Fibroblast of skin of right biceps (primary cell): ENCODE measurements at places on chromosomes 7 and 10.
A peak's percentile ranks its signal among the peaks of the same experiment; 100 is the strongest.

DNA sequence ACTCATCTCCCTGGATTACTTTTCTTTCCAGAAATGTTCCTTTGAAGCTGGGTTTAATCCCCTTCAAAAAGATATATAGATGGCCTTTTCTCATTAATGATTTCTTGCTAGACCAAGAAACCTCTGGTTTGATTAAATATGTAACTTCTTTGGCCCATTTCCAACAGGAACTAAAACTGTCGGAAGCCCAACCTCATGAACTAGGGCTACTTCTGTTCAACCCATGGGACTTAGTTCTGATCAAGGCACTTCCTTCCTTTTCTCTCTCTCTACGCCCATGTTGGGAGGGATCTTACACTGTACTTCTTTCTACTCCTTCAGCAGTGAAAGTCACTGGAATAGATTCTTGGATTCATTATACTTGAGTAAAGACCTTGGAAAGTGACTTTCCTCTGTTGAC lies 83.6 kb downstream of the TMEM106B start:
- no peak for DNase-seq

DNA sequence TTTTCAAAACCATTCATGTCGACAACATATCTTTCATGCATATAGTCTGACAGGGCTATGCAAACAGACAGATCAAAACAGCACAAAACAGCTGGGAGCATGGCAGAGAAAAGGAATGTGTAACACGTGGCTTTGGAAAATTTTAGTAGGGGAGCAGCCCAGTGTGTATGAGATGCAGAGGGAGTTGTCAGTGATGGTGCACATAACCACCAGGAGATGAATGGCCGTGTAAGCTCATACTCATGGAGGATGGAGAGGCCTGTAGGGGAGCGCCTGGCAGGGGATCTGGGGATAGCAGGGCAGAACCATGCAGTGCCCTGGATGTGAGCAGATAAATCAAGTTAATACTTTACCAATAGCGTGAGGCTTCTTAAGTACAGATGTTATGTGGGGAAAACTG lies 45.7 kb downstream of the RHOBTB1 start:
- peak; percentile 28 for DNase-seq

DNA sequence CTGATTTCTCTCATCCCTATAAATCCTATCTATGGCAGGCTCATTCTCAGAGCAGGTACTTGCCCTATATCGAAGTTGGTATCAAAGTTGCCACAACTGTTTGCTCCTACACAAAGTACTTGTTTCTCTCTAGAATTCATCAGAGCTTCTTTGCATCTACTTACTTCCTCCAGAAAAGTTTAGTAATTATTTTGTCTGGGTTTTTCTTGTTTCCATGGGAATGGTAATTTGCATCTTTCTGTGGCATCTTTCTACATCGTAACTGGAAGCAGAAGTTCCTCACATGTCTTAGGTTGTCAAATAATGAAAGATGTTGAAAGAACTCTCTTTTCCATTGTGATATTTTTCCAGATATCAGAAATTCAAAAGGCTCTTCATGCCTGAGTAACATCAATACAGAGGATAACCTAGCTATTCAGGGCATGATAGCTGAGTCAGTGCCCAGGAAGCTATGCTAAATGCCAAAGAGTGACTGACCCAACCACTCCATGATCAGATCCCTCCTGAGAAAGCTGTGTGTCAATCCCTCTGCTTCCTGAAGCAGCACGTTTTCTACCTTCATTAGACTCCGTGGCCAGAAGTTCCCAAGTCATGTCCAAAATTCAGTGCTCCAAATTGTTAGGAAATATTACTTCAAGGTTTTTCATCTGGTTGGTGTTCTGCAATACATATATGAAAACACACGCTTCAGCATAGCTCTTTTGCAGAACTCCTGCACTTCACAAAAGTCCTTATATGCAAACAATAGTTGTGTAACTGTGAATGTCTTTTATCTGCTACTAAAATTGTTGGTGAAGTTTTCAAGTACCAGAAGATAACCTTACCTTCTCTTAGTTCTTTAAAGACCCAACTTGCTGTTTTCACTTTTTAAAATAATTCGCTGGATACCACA lies 216.5 kb downstream of the VTI1A start:
- DNase-seq = peak; percentile 80

DNA sequence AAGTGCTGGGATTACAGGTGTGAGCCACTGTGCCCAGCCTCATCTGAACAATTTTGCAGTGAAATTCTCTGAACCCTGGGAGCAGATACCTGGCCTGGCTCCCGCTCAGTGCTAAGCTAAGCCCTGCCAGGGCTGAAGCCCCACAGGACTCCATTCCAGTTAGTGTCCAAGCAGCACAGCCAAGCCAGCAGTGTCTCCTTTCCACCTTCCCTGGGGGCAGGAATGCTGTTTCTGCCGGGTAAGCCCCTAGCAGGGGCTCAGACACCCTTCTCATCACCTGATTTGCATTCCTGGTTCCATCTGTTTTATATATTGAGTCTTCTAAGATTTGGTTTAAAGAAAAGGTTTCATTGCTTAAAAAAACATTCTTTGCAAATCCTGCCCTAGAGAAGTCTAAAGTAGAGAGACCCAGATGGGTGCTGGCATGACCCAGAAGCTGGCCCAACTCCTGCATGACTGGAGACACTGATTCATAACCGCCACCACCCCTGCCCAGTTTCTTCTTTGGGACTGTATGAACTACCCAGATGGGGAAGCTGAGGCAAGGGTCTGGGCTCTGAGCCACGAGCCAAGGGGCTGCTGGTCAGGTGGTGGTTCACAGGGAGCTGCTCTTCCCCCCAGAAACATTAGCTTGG lies 14.0 kb downstream of the SLC13A4 start:
- DNase-seq = peak; percentile 10

DNA sequence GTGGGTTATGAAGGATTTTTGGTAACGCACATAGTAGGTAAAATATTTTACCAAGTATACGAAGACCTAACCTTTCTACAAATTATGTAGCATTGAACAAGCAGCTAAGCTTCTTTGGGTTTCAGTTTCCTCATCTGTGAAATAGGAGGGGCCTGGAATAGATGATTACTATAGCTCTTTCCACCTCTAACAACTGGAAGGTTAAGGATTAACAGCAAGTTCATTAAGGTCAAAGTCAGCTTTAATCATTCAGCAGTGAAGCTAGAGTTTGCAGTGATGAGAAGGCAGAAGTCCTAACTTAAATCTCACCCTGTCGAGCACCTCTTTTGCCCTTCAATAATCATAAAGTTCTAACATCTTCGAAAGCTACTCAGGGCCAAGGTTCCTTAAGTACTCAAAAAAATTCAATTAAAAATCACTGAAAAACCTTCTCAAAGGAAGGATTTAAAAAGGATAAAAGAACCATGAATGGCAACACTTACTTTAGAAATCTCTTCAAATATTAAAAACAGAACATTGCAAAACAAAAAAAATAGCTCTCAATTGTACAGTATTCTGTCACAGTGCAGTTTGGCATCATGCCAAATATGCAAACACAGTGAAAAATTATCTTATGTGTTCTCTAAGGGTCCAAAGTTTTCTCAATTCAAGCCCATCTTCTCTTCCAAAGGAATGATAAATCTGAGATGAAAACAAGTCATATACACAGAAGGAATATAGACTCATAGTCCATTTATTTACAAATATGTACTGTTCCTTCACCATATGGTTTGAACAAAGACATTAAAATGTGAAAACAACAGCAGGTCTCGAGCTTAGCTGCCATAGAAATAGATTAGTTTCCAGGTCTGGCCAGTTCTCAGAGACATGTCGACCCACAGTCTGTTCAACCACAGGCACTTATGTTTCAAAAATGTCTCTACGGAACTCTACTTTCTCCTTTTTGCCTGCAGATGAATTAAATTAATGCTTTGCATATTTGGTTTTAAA lies 152.0 kb upstream of the SLC13A1 start:
- DNase-seq = no peak

GRCh38 chr7:44893710-44894234 lies 8.4 kb upstream of the PURB start:
- no peak for DNase-seq

- DNase-seq = peak; percentile 94
Observed at GRCh38 chr7:17625043-17625442, 315.3 kb downstream of the SNX13 start.

GRCh38 chr10:101580486-101581399 lies 7.3 kb downstream of the POLL start:
- no peak for DNase-seq

- peak; percentile 73 for DNase-seq
Observed at GRCh38 chr7:38518541-38518940, 112.6 kb downstream of the AMPH start.

GRCh38 chr10:98318861-98319260 lies 50.9 kb upstream of the LOXL4 start:
- peak; percentile 45 for DNase-seq

DNA sequence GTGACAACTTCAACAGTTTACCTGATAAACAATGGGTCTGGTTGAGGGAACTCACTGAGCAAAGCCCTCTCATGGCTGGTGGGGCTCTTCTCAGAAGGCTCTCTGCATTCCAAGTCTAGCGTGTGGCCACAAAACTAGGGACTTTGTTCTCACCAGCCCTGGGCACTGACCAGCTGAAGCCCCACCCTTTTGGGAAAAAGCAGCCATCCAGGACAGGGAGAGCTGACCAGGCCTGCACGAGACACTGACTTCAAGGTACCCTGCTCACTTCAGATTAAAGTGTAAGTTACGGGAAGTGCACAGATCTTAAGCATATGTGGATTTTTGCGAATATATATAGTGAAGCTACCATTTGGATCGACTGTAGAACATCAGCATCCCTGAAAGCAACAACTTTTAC lies 67.4 kb upstream of the LRRC4 start:
- DNase-seq = no peak

- DNase-seq = peak; percentile 46
Observed at GRCh38 chr7:2809903-2810625, 34.0 kb downstream of the GNA12 start.

DNA sequence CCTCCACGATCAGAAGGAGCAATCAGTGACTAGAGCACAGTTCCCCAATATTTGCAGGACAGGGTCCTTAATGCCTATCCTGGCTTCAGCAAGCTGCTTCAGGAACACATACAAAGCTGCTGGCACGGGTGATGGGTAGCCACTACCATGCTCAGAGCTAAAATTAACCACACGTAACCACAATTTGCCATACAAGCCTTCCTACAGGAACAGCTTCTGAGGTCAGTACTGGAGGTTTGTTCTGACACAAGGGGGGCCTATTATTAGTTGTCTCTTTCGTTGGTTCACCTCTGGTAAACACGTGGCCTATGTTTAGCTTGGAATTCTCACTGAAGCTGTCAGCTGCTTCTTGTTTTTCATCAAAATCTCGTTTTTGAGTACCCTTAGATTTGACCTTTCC lies 41.1 kb downstream of the ZNF248 start:
- no peak for DNase-seq

DNA sequence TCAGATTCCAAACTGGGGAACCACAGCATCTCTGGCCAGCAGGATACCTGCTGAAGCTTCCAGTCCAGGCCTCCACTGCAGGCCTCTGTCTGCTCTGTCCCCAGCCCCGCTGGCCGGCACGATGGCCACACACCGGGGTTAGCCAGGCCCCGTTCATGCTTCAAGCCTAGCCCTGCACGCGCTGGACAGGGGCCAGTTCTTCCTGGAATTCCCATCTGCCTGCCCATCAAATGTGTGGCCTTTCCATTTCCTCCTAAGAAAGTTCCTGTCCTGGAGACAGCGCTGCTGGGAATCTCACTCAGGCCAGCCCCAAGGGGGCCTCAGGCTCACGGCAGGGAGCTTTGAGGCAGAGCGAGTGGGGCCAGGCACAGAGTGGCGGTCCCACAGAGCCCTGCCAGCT lies 18.0 kb downstream of the SH2B2 start:
- DNase-seq = no peak

- peak; percentile 20 for DNase-seq
Observed at GRCh38 chr10:6416892-6417512, 163.1 kb downstream of the PRKCQ start.

DNA sequence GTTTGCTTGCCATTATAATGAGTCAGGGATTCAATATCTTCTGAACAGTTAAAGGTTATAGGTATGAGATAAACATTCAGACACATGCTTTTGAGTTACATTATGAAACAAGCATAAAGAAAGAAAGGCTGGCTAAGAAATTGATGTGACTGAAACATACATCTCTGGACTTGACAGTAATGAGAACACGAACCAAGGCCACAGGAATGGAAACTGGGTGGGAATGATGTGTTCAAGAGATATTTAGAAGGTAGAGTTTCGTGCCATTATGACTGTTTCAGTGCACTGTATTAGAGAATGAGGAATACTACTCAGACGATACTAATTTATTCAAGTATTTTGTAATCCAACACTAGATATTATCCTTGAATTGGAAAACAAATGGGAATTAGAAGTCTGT lies 332.1 kb upstream of the MAGI2 start:
- peak; percentile 45 for DNase-seq

DNA sequence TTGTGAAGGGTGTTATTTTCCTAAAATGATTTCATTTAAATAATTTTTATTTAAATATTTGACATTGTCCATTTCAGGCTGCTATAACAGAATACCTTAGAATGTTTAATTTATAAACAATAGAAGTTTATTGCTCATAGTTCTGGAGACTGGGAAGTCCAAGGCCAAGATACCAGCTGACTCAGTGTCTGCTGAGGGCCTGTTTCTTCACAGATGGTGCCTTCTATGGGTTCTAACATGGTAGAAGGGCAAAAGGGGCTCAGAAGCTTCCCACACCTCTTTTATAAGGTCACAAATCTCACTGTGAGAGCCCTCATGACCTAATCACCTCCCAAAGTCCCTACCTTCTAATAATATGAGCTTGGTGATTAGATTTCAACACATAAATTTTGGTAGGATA lies 50.7 kb downstream of the MTURN start:
- DNase-seq = no peak

- DNase-seq = no peak
Observed at GRCh38 chr7:15327001-15327400, 234.8 kb downstream of the AGMO start.

DNA sequence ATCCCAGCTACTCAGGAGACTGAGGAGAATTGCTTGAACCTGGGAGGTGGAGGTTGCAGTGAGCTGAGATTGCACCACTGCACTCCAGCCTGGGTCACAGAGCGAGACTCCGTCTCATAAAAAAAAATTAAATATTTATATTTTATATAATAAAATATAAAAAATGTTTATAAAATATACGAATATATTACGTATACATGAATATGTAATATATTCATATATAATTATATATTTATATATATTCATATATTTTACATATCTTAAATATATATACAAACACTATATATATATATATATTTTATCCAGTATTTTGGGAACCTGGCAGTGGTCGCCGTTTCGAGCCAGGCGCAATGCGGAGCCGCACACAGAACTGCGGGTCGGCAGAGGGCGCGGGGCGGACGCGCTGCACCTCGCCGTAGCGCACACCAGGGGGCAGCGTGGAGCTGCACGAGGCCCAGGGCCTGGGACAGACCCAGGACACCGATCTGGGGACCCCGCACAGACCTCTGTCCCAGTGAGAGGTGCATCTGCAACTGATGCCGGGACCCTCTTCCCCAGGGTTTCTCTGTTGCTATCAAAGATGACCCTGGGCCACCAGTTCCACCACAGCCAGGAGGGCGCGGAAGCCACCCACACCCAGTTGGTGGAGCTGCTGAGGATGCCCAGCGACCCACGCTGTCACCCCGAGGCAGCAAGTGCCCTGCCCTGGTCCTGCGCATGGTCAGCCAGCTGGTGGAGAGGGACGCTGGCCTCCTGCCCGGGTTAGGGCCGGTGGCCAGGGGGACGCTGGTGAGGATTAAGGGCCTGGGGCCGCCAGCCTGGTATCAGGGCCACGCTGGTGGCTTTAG lies 22.7 kb downstream of the AP5Z1 start:
- DNase-seq = peak; percentile 28

GRCh38 chr7:11527707-11528106 lies 304.3 kb downstream of the THSD7A start:
- no peak for DNase-seq
